NCI-H1092 (cell line): ENCODE measurements at places on chromosomes 2 and 18.

DNA sequence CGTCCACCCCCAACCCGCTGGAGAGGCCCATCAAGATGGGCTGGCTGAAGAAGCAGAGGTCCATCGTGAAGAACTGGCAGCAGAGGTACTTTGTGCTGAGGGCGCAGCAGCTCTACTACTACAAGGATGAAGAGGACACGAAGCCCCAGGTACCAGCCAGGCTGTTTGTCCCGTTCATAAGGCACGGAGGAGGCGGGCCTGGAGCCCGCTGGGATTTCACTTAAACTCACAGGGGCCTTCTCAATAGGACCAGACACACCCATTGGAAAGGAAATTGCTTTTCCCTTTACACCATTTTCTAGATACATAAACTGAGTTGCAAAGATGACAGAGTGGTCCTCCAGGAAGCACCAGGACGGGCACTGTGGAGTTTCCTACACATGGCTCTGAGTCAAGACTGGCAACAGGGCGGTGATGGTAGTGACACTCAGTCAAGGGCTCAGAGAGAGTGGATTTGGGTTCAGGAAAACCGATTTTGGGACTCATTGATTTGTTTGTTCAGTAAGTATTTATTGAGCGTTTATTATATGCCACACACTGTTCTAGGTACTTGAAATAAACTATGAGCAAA is 40.7 kb downstream of the ARHGAP25 start:
- DNase-seq = no peak

- no peak for DNase-seq
Observed at GRCh38 chr18:26721854-26722564, 143.5 kb downstream of the AQP4 start.

DNA sequence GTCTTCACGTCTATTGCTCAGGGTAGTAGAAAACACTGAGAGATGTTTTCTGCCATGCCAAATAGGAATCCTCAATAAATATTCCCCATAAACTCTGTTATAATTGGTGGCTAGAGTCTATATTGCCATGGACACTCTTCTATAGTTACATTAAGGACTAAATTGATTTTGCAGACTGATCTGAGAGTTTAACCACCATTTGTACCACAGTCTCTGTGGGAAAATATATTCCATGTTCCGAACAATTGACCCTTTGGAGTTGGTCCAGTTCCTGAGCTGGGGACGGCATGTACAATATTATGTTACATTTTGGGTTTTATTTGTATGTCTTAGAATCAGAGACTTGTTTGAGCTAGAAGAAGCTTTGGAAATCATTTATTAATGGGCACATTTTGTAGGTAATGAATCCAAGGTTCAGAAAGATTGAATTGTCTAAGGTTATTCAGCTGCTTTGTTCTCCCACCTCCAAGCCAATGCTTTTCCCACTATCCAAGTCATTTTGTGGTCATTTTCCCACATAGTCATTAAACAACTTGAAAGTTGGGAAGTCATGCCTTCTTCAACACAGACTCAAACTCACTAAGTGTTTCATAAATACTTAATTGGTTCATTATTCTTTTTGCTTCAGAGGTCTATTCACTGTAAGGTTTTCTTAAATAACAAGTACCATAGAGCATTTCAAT is 5.1 kb upstream of the PPP1CB start:
- no peak for DNase-seq

GRCh38 chr2:127330753-127331152 is 36.8 kb upstream of the ERCC3 start:
- DNase-seq = no peak

- DNase-seq = no peak
Observed at GRCh38 chr2:57465967-57466366, 580.6 kb upstream of the VRK2 start.

GRCh38 chr18:67514901-67515540 is 1.5 kb downstream of the DSEL start:
- DNase-seq = no peak

- DNase-seq = no peak
Observed at GRCh38 chr18:32026491-32027086, 8.0 kb downstream of the RNF125 start.

- no peak for DNase-seq
Observed at GRCh38 chr2:174836377-174836994, 72.2 kb upstream of the CHRNA1 start.

DNA sequence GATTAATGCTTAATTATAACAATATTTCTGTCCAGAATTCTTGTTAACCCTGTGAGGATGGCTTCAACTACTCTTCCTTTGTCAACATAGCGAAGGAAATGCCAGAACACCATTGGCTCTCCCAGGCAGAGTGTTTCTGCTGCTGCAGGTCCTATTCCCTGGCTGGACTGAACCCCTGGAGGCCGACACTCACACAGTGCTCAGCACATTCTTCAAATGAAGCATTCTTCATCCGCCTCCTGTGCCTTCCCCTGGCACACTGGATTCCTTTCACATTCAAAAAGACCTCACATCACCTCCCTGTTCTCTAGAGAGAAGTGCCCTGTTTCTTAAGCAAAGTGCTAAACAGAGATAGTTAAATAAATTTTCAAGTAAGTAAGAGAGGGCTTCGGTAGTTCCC is 187.3 kb upstream of the MSH6 start:
- no peak for DNase-seq

DNA sequence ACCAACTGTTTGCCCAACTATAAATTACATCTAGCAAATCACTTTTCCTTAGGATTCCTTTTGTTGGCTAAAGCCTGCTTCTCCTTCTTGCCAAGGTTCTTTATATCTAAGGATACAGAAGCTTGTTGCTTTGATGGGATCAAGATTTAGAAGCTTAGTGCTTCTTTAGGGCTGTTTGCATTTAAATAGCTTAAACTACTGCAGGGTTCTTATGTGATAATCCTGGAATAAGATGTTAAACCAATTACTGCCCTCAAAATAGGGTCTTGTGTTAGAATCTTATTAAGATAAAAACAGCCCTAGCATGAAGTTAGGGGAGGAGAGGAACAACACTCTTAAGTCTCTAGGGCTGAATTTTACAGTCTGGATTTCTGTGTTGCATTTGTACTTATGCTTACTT is 64.2 kb downstream of the KIF5C start:
- DNase-seq = no peak

DNA sequence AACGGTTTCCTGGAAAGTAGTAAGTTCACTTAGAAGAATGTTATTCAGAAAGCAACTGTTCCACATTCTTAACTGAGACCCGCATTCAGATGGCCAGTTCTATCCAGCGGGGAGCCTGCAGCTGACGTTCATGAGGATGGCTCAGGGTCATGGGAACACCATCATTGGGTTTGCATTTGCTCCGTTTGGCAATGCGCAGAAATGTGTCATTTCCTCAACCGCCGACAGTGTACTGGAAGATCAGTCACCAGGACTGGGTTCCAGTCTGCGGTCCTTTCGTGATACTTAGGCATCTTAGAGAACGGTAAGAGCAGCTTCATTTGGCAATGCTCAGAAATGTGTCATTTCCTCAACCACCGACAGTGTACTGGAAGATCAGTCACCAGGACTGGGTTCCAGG is 104.0 kb downstream of the DNER start:
- DNase-seq = no peak

DNA sequence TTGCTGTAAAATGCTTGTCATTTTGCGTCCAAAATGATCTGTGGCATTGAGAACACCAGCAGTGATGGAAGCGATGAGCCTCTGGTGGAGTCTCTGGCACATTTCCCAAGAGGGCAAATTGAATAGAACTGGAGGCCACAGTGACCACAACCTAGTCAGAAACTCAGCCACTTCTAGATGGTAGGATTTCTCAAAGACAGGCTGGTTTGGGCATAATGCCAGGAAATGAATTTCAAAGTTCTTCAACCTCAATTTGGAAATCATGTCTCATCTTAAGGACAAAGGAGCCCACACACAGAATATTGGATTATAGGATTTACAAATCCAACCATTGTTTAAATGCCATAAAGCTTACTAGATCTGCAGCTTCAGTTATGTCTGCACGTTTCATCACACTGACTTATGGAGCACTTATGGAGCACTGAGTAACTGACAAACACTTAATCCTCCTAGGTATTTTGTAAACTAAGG is 132.1 kb downstream of the COL6A3 start:
- no peak for DNase-seq

GRCh38 chr18:11005528-11005927 is 143.8 kb downstream of the PIEZO2 start:
- no peak for DNase-seq

- peak; percentile 90 for DNase-seq
Observed at GRCh38 chr18:47175898-47176575, at the start of gene IER3IP1. TSS of gene IER3IP1 (minus strand) at chr18:47176364. CDS start at chr18:47176277, 87 bp downstream.

GRCh38 chr2:230666885-230667712 is 45.5 kb upstream of the CAB39 start:
- DNase-seq = no peak

DNA sequence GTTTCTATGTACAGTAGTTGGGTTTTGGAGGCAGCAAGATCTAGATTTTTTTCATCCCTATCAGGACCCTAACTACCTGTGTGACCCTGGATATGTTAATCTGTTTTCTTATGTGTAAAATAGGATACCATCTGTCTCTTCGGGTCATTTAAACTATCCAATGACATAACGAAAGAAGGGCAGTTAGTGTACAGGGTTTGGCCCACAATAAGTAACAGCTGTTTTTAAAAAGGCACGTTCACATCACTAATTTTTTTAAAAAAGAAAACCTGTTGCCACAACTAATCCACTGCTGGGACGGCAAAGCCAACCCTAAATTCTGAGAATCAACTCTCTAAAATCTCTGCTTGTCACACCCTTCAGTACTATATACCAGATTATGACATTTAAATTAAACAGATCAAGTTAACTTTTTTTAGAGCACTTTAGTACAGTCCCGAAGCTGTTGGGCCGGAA is 869 bp downstream of the USP40 start:
- no peak for DNase-seq

- no peak for DNase-seq
Observed at GRCh38 chr2:75047992-75048625, 89.7 kb downstream of the POLE4 start.

- DNase-seq = no peak
Observed at GRCh38 chr18:48385596-48385995, 23.6 kb downstream of the ZBTB7C start.

DNA sequence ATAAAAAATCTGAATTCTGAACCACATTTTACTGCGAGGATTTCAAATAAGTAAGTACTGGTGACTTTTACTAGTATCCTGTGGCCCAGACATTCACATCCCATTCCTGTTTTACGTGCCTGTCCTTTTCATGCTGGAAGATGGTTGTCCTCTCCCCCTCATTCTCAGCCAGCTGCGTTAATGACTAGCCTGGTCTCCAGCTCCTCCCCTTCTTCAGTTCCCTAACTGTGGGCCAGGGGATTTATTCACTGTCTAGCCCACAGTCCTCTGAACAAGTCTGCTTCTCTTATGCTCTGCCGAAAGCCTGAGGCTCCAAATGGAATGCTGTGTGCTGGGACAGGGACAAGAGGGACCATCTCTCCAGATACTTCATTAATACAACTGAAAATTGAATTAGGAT is 373.9 kb downstream of the PTPRM start:
- no peak for DNase-seq

GRCh38 chr2:67652679-67653078 is 255.5 kb downstream of the ETAA1 start:
- DNase-seq = no peak

DNA sequence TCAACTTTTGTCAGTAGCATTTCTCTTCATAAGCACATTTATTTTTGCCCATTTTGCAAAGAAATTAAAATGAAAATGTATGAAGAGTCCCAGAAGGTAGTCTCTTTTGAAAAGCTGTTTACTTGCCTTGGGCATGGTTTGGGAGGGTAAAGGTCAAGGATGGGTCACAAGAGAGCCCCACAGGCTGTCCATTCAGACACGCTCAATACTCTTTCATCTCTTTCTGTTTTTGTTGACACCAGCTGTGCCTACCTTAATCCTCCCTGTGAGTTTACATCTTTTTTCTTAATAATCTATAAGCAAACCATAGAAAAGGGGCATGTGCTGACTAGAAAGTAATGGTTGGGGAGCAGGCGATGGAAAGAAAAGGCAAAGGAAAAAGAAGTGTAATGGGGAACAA is 49.6 kb upstream of the KLF7 start:
- no peak for DNase-seq

DNA sequence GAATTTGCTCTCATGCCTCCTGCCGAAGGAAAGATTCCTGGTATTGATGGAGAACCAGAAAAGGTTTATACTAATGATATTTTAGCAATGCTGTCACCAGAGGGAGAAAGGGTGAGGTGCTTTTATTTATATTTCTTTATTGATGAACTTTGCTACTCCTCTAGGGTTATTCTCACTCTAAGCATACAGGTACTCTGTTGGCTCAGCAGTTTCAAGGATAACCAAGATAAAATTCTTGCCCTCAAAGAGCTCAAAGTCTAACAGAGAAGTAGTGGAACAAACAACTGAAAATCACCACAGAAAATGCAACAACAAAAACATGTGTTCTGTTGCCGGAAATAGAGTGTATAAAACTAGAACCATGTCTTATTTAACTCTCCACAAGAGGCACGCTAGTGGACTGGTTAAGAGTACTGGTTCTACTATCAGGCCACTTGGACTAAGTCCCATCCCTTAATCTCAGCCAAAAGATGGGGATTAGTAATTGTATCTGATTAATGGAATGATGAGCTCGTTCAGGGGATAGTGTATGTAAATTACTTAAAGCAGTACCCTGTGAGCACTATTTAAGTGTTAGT is 103.6 kb downstream of the DNAH6 start:
- DNase-seq = no peak

- no peak for DNase-seq
Observed at GRCh38 chr2:186205254-186205911, 280.7 kb upstream of the ZC3H15 start.

DNA sequence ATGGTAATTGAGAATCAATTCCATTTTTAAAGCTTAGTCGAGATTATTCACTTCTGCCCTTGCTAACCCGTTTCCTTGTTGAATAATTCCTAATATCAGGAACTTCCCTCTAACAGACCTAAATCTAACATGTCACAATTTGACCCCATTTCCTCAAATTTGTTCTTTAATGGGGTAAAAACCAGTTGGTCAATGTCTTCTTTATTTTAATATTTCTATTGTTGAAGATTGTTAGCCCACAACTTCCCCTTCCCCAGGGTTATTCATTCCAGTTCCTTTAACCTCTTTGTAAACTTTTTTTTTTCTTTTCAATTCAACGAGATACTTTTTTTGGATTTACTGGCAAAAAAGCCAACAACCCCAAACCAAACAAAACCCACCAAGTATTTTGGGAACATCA is 7.3 kb downstream of the TNFRSF11A start:
- DNase-seq = no peak

DNA sequence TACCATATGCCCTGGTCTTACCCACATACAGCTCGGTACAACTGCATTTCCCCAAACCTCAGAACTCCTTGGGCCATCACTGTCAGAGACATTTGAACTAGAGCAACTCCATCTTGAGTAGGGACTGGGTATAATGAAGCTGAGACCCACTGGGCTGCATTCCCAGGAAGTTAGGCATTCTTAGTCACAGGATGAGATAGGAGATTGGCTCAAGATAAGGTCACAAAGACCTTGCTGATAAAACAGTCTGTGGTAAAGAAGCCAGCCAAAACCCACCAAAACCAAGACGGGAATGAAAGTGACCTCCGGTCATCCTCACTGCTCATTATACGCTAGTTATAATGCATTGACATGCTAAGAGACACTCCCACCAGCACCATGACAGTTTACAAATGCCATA is 131.3 kb downstream of the PIK3C3 start:
- no peak for DNase-seq

- DNase-seq = peak; percentile 12
Observed at GRCh38 chr2:124810132-124810531, 785.0 kb downstream of the CNTNAP5 start.

- DNase-seq = no peak
Observed at GRCh38 chr18:6785411-6785810, 55.9 kb downstream of the ARHGAP28 start.

GRCh38 chr18:21805771-21806366 is 65.3 kb downstream of the MIB1 start:
- no peak for DNase-seq

GRCh38 chr2:200306196-200306930 is at the start of gene SPATS2L:
TSS of gene SPATS2L (plus strand) at chr2:200306693. CDS start at chr2:200389245, 82,552 bp downstream.
- DNase-seq = peak; percentile 18
